NAMALWA (cell line): ENCODE measurements at places on chromosomes 3 and 15.

GRCh38 chr3:189625071-189625470 is 6.1 kb upstream of the TP63 start:
- DNase-seq, result no peak

DNA sequence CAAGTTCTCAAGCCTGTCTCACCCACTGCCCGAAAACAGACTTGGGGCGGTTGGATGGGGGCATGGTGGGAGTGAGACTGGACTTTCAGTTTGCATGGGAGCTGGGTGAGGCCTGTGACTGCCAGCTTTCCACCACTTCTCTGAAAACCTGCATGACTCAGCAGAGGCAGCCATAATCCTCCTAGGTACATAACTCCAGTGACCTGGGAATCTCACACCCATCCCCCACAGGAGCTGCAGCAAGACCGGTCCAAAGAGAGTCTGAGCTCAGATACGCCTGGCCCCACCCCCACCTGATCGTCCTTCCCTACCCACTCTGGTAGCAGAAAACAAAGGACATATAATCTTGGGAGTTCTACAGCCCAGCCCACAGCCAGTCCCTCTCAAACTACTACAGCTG is 107.2 kb downstream of the NSMCE3 start:
- no peak for DNase-seq

GRCh38 chr15:99436542-99437314 is 129.1 kb upstream of the MEF2A start:
- no peak for DNase-seq

DNA sequence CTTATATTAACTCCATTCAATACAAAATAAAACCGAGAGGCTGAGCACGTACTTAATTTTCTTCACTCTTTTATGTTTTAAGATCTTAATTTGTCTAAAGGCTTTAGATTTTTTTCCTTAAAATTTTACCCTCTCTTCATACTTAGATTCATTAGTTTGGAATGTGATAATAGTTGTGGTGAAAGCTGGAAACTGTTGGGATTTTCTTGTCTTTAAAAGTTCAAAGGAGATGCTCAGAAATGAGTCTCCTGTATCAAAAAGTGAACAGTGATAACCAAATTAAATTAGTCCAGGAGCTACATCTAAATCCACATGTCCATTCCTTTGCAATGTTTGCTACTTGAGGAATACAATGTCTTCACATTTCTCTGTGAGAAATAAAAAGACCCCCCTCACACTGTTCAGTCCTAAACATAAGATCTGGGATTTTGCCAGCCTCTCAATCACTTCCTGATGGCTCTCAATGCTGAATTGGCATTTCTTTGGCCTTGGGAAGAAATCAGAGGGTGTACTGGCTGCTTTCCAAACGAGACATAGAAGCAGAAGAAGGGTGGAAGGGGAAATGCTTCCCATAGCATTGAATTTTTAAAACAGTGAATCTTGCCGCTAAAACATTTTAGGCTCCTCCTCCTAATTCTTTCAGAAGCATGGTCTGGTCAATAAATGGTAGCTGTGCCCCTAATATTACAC is 245.0 kb downstream of the SHOX2 start:
- no peak for DNase-seq
